ENCODE measurements at places on chromosomes 11 and 22.

DNA sequence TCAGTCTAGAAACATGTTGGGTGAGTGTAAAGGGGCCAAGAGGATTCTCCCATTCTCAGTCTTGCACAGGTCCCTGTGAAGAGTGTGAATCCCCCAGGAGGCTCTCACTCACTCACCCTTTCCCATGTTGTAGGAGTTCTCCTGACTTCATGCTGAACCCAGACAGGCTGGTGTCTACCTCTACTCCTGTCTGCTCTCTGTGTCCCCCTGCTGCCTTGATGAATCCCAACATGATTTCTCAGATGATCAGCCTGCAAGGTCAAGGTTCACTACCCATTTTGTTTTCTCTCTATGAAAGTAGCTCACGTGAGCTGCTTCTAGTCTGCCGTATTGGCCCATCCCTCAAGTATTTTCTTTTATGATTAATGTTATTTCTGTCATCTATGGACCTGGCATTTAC lies 500.6 kb downstream of the ETS1 start:
- no peak for DNase-seq

GRCh38 chr22:27253108-27253902 lies 548.3 kb downstream of the MN1 start:
- DNase-seq, result no peak

DNA sequence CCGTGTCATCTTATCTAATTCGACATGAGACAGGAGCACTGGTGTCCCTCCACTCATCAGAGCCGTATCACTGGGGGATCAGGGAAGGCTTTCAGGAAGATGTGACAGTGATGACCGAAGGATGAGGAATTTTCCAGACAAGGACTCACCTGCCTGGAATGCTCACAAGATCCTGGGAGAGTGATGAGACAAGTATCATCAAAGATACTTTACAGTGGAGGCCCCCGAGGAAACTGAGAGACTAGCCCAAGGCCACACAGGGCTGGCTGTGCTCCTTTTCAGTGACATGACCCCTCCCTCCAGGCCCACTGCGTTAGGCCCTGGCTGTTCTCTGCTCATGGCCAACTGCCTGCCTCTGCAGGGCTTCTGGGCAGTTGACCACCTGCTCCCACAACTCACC lies 13.0 kb downstream of the CLPB start:
- no peak for DNase-seq

DNA sequence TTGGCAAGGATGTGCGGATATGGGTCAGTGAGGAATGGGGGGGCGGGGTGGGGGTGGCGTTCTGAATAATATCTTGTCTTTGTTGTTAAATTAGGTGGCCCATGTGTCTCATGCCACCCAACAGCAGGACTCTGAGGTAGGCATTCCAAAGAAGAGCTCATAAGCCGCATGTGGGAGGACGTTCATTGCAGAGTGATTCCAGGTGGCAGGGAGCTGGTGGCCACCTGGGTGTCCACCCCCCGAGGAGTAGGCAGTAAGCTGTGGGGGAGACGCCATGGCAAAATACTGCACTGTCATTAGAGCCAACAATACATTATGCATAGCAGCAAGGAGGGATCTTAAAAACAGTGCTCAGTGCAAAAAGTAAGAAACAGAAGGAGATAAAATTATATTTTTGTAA lies 14.3 kb upstream of the CAPN5 start:
- DNase-seq, result no peak

- no peak for DNase-seq
These were observed 2.5 kb downstream of the TALDO1 start for GRCh38 chr11:749731-750130.

DNA sequence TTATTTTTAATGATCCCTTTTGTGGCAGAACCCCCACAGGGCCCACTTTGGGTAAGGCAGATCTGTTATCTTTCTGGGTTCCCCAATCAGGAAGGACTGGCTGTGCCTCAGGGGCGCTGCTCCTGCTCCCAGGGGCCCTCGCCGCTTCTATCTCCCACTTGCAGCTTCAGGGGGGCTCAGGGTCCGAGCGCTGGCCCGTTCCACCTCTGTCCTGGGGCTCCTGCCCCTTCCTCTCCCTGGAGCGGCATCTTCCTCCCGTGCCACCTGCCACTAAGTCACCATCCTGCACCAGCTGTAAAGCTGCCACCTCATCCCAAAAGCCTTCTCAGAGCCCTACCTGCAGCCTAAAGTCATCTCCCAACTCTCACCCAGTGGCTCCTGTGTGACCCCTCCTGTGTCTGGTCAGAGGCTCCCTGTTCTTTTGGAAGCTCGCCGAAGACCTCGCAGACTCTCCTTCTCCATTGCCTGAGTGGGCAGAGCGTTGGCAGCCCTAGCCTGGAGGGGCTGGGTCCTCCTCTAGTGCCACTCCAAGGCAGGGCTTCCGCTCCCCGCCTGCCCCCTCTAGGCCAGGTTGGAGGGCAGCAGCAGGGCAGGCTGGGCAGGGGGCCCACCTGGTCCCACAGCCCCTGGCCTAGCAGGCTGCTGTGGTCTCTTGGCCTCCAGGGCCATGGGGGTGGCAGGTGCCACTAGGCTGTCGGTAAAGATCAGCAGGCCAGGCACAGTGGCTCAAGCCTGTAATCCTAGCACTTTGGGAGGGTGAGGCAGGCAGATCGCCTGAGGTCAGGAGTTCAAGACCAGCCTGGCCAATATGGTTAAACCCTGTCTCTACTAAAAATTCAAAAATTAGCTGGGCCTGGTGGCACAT lies 106.7 kb downstream of the MORC2 start:
- DNase-seq, result peak; percentile 5

- DNase-seq, result no peak
These were observed 222.2 kb downstream of the NAV2 start for GRCh38 chr11:19934828-19935259.

DNA sequence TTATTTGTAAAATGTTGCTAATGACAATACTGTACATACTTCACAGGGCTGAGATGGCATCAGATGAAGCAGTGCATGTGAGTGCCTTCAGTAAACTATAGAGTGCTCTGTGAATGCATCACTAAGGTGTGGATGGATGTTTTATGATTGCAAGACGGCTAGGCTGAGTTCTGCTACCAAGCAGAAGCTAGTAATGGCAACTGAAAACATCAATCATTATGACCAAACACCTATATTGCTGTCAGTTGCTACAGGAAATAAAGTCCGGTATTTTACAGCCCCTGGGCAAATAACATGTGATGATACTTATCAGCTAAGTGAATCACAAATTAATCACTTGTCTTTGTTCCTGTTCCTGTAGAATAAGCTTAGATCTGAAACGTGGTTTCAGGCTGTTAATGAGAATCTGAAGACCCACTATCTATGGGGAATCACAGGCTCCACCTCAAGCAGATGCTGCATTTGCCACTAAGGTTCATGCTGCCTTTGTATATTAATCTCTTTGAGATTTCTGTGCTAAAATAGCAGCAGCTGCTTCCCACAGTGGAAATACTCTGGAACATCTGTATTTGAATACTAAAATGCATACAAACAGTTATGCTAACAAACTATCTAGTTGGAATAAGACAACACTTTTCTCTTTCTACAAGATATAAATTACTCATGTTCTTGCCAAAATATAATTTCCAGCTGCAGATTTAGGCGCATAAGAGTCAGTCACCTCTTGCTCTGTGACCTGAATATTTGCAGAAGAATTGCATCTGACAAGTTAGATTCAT lies 254.0 kb upstream of the PITPNB start:
- peak; percentile 12 for DNase-seq

GRCh38 chr11:76721755-76722677 lies 51.5 kb upstream of the LRRC32 start:
- DNase-seq, result peak; percentile 76

- DNase-seq, result no peak
These were observed 9.8 kb downstream of the KCNC1 start for GRCh38 chr11:17744151-17744940.

GRCh38 chr11:18312012-18312411 lies 9.9 kb downstream of the HPS5 start:
- DNase-seq, result no peak
